Nephron progenitor cell (in vitro differentiated cells): ENCODE measurements at places on chromosomes 16 and 17.

DNA sequence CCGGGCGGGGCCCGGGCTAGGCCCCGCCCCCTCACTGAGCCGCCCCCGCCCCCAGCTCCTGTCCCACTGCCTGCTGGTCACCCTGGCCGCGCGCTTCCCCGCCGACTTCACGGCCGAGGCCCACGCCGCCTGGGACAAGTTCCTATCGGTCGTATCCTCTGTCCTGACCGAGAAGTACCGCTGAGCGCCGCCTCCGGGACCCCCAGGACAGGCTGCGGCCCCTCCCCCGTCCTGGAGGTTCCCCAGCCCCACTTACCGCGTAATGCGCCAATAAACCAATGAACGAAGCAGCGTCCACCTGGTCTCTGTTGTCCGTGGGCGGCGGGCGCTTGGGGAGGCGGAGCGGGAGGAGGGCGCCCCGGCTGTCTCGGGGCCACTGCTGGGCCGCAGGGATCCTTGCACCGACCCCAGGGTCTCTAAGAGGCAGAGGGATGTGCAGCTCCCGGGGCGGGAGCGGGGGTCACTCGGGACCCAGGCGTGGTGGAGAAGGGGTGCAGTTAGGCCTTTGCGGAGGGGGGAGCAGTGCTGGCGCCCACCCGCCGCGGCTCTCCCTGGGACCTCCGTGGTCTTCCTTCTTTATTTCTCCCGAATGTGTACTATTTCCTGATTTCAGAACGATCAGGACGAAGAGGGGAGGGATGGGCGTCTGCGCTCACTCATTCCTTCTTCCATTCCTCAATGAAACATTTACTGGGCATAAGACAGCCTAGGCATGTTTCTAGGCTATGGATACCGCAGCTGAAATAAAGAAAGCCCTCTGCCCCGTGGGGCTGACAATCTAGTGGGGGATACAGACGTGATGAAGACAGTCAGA, 2.0 kb downstream of the HBZ start:
- DNase-seq, result peak; percentile 45

DNA sequence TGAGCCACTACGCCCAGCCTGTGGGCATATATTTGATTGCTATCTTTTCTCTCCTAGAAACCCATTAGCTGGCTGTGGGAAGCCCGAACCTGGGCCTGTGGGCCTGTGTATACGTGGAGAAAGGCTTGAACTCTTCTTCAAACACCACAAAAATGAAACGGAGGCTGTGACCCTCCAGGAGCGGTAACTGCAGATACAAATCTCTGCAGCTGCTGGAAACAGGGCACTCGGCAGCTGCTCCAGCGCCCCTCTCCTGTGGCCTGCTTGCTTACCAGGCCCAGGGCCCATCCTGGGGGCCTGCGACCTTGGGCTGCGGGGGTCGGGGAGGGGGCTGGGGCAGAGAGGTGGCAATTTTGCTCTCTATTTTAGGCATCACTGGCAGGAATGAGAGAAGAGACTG, 28.0 kb upstream of the MTSS2 start:
- DNase-seq, result no peak

DNA sequence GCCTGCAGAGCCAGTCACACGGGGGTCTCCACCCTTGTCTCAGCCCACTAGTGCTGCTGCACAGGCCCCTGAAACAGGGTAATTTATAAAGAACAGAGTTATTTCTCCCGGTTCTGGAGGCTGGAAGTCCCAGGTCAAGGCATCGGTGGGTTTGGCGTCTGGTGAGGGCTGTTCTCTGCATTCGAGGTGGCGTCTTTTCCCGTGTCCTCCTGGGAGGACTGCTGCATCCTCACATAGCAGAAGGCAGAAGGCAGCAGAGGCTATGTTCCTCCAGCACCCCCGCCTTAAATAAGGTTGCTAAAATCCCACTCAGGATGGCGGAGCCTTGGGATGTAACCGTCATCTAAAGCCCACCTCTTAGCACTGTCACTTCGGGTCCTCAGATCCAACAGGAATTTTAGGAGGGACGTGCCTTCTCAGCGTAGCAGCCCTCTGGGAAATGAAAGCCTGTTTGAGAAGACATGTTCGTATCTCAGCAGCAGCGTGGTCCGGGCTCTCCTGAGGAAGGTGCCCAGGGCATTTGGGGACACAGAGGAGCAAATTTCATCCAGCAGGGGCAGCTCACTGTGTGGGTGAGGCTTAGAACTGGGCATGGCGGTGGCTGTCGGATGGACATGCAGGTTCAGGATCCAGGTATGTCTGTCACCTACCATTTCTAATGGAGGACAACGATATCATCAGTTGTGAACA, 221.6 kb upstream of the CHMP6 start:
- no peak for DNase-seq

GRCh38 chr16:87266846-87267245, 50.3 kb downstream of the C16orf95 start:
- no peak for DNase-seq

GRCh38 chr17:67353161-67353560, 13.2 kb downstream of the PSMD12 start:
- no peak for DNase-seq

- no peak for DNase-seq
These were observed 64.8 kb downstream of the KANSL1 start for GRCh38 chr17:46128453-46128852.

DNA sequence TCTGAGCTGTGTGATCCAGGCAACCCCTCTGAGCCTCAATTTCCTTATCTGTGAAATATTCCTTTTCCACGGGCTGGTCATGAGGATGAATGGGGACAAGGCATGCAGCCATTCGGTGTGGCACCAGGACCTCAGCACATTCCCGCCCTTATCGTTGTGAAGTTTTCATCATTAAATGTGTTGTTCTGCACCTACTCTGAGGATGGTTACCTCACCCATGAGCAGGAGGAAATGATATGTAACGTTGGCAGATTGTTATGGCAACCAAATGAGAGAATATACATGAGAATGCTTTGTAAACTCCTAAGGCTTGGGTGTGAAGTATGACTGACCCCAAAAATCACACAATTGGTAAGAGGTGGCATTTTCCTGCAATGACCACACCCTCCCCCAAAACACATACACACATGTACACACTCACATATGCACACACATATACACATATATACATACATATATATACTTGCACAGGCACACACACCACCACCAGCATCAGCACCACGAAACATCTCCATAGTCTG, 39.5 kb downstream of the SMARCE1 start:
- no peak for DNase-seq

- peak; percentile 76 for DNase-seq
These were observed 2.3 kb downstream of the BAHCC1 start for GRCh38 chr17:81397314-81398175.

- no peak for DNase-seq
These were observed 50.5 kb downstream of the GLG1 start for GRCh38 chr16:74556375-74556922.

- no peak for DNase-seq
These were observed 337.8 kb upstream of the ZFHX3 start for GRCh38 chr16:73385696-73386095.

DNA sequence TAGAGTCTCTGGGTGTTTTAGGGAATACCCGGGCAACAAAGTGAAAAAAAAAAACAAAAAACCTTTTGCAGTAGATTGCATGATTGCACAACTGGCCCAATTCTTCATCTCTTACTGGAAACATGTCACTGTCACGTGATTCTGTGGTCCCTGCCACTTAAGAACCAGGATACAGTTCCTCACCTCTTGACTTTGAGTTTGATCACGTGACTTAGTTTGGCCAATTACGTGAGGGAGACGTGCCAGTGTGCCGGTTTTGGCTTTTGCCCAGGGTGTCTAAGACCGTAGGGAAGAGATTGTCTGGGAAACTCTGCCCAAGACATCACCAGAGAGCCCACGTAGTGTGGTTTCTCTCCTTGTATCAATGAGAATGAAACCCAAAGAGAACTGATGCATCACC, 88.7 kb downstream of the GRIN2A start:
- no peak for DNase-seq

DNA sequence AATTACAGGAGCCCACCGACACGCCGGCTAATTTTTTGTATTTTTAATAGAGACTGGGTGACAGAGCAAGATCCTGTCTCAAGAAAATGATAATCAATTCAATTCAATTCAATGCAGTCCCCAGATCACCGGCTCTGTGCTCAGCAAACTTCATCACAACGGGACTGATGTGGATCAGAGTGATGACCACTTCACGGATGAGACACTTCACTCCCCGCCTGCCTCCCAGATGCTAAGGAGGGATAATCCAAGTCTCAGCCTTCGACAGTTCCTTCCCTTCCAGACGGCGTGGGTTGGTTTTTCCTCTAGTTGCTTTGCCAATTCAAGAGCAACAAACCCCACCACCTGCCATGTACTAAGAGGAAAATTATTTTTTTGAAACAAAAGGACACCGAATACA, 93.8 kb downstream of the ZDHHC7 start:
- DNase-seq, result no peak

- DNase-seq, result peak; percentile 38
These were observed at the start of gene CCDC102A for GRCh38 chr16:57536306-57537193. CCDC102A (minus strand) TSS chr16:57536571; CDS start chr16:57529177, 7,394 bp downstream.

DNA sequence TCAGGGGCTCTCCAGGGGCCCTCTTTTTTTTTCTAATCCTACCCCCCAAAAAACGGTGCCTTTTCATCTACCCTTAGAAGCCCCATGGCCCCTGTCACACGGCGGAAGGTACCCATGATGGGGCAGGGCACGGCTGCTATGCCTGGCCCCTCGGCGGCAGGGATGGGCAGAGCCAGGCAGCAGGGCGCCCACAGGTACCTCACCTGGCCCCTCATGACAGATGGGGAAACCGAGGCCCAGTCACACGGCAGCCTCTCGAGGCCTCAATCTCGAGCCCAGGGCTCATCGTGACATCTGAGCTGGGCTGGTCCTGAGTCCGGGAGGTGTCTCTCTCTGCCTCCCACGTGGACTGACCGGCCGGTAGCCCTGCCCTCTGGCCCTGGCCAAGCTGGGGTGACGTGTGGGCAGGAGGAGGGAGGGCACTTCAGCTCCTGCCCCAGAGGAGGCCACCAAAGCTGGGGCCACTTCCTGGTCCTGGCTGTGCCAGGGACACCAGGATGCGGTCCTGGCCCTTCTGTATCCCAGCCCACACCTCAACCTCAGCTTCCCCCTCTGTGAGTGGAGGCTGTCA, 11.6 kb downstream of the TRAF7 start:
- no peak for DNase-seq

DNA sequence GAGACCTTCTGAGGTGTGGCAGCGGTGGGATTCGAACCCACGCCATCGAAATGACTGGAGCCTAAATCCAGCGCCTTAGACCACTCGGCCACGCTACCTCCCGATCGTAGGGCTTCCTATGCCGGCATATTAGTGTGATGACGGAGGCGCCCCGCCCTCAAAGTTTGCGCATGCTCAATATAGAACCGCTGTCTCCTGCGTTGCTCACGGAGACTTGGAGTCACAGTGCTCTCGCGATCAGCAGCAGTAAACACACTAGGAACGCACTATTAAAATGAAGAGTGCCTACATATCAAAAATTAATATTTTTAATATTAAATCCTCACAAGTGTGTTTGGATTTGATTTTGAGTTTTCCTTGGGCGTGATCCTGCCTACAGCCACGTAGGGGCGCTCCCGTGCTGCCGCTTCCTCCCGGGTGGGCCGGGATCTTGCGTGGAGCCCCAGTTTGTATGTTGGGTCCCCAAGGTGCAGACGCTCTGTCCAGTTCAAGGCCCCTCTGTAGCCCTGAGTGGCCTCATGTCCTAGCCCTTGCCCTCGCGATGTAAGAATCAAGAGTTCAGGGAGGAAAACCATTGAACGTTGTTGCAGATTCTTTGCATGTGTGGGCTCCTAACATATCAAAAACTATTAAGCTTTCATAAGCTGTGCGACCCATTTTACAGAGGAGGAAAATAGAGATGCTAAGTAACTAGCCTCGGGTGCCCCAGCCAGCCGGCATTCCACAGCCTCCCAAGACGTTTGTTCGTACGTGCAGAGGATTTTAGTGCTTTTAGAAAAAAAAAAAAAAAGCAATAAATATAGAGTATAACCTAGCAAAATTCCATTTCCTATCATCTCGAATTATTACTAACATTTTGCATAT, 10.2 kb upstream of the EEF2K start:
- peak; percentile 93 for DNase-seq

- DNase-seq, result no peak
These were observed 12.8 kb downstream of the CDK3 start for GRCh38 chr17:76013377-76013932.

GRCh38 chr17:28511858-28512461, 5.8 kb downstream of the FOXN1 start:
- DNase-seq, result no peak

DNA sequence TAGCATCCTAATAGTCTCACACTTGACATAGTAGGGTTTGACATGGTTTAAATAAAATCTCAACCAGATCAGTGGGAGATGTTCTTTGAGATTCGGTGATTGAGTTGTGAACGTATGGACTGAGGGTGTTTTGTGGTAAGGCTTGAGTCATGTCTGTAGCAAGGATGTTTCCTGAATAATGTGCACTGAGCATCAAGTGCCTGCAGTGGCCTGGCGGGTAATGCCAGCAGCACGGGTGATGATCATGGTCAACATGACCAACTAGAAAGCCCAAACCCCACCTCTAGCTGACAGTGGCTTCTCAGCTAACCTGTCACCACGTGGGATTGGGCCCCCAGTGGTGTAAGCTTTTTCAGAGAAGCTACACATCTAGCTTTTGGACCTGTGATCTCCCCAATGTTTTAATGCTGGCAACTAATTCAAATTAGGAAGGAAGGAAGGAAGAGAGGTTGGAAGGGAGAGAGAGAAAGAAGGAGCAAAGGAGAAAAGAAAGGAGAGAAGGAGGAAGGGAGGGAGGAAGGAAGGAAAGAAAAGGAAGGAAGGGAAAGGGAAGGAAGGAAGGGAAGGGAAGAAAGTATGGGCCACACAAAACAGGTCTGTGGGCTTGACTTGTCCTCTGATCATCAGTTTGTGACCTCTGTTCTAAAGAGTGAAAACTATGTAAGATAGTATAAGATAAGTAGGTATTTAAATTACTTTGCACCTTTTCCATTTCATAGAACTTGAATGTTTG, 55.4 kb downstream of the WWOX start:
- no peak for DNase-seq
